ENCODE measurements at places on chromosomes 6 and 20.

DNA sequence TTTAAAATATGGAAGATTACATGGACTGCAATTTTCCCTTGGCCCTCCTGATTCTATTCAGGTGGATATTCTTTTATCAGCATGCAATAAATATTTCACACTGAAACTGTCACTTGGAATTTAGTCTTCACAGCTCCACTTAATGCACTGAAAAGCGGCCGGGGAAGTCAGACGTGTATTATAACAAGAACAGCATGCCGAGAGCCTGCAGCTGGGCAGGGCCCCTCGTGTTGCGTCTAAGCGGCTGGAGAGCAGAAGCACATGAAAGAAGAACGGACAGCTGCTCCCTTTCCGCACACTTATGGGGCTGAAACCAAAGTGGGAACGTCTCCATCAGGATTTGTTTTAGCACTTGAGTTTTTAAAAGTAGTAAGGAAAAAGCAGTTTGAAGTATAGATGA is 57.2 kb downstream of the LYRM4 start:
- no peak for DNase-seq

DNA sequence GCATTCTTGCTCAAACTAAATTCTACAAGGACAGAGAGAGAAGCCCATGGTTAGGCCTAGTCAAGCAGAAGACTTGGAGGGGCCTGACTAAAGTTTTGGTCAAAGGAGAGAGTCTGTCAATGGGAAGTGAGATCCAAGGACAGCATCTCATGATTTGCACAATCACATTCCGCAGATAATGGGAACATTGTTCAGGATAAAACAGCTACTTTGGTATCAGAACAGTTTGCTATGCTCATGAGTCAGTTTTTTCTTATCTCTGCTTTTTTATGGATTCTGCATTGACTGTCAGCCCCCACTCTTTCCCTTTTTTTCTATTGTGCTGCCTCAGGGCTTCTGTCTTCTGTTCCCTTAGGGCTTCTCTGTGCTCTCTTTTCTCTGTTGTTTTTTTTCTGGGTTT is 28.6 kb downstream of the AKAP7 start:
- no peak for DNase-seq

GRCh38 chr6:109372130-109372529 is 10.1 kb downstream of the CD164 start:
- no peak for DNase-seq

DNA sequence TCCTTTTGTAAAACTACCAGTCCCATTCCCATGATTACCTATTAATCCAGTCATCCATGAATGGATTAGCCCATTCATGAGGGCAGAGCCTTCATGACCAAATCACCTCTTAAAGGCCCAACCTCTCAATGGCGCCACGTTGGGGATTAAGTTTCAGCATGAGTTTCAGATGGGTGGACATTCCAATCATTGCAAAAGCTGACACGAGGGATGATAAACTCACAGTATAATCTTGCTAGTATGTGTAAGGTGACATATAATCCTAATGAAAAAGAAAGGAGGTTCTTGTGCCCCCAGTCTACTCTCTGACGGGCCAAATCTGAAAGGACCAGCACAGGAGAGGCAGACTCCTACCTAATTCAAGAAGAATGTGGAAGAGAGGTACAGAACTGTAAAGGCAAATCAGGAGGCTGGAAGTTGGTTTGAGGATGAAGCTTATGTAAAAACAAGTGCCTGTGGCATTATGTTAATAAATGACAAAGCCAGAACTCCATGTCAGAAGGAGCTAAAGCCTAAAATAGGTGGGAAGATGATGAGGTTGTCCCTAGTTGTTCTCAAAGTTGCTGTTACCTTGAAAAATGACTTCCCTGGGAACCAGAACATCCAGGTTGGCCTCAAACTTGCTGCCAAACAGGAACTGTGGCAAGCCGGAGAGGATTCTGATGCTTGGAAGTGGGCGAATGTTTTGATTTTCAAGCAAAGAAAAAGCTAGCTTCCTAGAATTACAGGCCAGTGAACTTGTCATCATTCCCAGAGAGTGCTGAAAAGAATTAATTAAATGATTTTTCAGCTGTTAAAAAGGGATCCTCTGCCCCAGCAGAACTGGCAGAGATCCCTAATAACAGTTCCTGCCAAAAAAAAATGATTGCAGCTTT is 106.5 kb upstream of the TIAM2 start:
- DNase-seq = no peak

DNA sequence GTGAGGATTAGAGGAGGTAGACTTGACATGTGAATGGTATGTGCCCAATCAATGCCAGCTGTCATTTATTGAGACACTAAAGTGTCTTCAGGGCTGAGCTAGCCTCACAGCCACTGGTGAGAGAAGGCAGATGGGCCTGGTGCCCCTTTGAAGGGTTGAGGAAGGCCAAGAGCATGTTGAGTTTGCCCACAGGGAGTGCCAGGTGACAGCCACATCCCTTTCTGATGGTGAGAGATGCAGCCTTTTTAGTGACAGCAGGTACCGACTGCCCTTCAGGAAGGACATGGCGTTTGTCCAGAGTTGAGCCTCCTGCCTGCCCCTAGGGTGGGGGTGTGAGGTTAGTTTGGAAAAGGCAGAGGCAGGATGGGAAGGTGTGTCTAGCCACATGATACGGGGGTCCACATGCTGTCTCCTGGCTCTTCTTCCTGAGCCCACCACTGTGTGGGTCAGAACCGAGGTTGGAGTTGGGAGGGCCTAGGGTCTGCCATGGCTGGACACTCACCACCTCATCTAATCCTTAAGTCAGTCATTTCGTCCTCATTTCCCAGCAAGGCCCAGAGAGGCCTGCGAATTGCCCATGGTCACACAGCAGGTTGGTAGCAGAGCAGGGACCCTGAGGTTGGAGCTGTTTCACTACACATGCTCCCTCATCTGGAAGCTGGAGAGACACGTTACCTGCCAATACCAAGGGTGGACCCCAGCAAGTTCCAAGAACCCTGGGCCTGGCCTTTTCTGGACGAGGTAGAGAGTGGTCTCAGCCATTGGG is 32.5 kb downstream of the SPDEF start:
- no peak for DNase-seq

Measured in coronary artery (tissue), 2 donors.